ENCODE measurements at places on chromosomes 6 and 20. TPM values are rescaled to one million over a fixed set of nuclear protein-coding genes. Genes with fewer than 3 reads are reported as not detected.

GRCh38 chr20:19885594-19885938 is 127.5 kb downstream of the RIN2 start:
- DNase-seq: no peak

GRCh38 chr6:132089173-132089572 is 138.0 kb upstream of the CCN2 start:
- DNase-seq: no peak

DNA sequence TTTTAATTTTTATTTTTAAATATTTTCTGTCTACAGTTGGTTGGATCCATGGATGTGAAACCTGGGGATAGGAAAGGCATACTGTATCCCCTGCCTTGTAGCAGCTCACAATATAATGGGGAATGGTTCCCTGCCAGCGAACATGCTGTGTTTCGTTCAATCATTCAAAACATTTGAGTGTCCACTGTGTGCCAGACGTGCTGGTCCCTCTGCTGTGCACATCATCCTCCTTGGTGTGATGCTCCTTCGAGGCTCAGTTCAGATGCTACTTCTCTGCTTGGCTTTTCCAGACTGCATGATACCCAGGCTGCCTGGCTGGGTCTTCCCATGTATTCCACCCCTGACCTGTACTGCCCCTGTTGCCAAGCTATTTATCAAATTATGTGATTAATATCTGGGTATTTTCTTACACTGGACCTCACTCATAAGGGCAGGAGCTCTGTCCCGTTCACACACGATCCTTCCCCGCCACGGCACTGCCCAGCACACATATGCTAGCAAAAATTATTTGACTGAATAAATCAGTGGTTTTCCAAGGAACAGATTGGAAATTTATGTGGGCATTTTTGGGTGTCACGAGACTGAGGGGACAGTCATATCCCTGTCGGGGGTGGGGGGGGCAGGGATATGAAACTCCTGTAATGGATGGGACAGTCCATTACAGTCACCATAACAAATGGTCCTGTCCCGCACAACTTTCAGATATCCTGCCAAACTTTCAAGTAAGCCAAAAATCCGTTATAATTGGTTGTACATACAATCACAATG is 4.9 kb downstream of the SDCBP2 start:
- peak; percentile 25 for DNase-seq

- no peak for DNase-seq
These were observed 50.0 kb downstream of the SOD2 start for GRCh38 chr6:159642995-159643394.

GRCh38 chr6:69795469-69796072 is 1.2 kb downstream of the LMBRD1 start:
- DNase-seq: no peak

The FUCA2 gene
- 119 TPM for total RNA-seq

- no peak for DNase-seq
These were observed 150.7 kb downstream of the DLL1 start for GRCh38 chr6:170140129-170140528.

- no peak for DNase-seq
These were observed 58.7 kb downstream of the BCKDHB start for GRCh38 chr6:80165143-80165542.

The SNAP25 gene
- total RNA-seq: not detected

The MOG gene
- not detected for total RNA-seq

The FAM209B gene
- total RNA-seq: not detected

The PRDM13 gene
- total RNA-seq: 0.44 TPM

The C6orf132 gene
- 56.2 TPM for total RNA-seq

GRCh38 chr6:30007132-30007764 is 53.8 kb upstream of the POLR1H start:
- peak; percentile 45 for DNase-seq

- no peak for DNase-seq
These were observed 28.8 kb downstream of the RWDD2A start for GRCh38 chr6:83221889-83222479.

DNA sequence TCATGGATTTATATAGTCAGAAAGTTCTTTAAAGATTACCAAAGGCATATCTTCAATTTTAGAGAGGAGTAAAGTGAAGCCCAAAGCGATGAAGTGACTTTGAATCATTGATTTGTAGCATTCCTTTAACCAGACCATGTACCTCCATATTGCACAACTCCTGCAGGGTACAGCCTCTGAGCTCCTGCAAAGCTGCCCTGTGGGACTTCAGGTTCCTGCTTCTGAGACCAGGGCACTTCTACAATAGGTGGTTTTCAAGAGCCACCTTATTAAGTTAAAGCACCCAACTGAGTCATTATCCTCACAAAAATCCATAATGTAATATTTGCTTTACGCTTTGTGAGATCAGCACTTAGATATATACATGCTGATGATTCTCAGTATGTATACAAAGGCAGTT is 270.7 kb upstream of the RGS17 start:
- DNase-seq: no peak

The EPHA7 gene
- not detected for total RNA-seq

The HLA-DQB2 gene
- not detected for total RNA-seq

- DNase-seq: no peak
These were observed 130.4 kb downstream of the SLC23A2 start for GRCh38 chr20:4870906-4871305.

GRCh38 chr6:139380168-139380567 is 5.7 kb upstream of the CITED2 start:
- no peak for DNase-seq

The CALHM6 gene
- total RNA-seq: not detected

The DACT2 gene
- total RNA-seq: 21.1 TPM

DNA sequence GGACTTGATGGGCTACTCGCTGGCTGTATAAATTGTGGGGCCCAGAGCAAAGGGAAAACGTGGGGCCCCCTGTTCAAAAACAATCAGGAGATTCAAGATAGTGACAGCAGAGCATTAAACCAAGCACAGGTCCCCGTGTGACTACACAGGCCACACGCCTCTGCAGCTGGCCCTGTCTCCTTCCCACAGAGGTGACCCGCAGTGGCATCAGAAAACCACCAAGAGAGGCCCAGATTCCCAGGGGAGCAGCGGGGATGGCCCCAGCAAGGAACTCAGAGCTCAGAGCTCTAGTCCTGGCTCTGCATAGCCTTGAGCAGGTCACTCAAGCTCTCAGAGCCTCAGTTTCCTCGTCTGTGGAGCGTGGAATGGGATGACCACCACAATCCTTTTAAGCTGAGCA is 57.6 kb downstream of the CPNE5 start:
- DNase-seq: no peak

- DNase-seq: no peak
These were observed 259.9 kb downstream of the FOXA2 start for GRCh38 chr20:22324505-22324904.

DNA sequence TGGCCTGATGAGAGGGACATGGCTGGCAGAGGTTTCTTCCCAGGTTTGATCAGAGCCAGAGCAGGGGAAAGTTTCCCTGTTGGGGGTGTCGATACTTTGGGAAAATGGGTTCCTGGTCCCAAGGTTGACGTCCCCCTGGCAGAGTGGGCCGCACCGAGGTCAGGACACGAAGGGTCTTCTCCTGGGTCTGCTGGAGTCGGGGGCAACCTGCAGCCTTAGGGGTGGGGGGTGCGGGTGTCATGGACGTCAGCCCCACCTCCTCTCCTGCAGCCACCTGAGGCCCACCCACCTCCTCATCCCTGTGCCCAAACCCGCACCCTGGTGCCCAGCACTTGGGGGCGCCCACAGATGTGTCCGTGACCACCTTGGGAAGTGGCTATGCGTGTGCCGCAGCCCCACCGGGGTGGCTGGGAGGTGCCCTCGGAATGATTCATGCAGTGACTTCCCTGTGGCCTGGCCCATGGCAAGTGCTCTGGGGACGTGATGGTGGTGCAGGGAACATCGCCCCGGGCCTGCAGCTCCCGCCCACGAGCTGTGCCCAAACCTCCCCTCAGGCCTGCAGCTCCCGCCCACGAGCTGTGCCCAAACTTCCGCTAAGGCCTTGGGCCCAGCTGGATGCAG is 64.9 kb downstream of the YTHDF1 start:
- DNase-seq: no peak

- no peak for DNase-seq
These were observed 105.8 kb upstream of the NOX3 start for GRCh38 chr6:155561257-155561965.

GRCh38 chr6:106253172-106253571 is 72.4 kb downstream of the ATG5 start:
- no peak for DNase-seq

The MAFB gene
- total RNA-seq: 0.88 TPM

The BNIP5 gene
- 0.50 TPM for total RNA-seq

DNA sequence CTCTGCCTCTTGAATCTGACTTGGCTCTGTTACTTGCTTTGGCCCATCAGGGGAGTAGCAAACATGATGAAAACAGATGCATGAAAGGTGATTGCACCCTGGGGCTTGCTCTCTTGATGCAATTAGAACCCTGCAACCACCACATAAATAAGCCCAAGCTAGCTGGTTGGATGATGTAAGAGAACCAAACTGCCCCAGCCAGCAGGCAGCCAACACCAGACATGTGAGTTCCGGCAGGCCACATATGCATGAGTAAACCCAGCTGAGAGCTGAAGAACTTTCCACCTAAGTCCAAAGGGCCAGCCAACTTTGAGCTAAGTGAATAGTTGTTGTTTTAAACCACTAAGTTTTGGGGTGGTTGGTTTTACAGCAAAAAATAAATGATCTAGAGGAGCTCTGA is 268.4 kb downstream of the FARS2 start:
- DNase-seq: no peak
